ENCODE measurements at places on chromosomes 16 and 17.

GRCh38 chr17:48757524-48757961 is 29.0 kb upstream of the HOXB13 start:
- H3K27ac ChIP-seq, result no peak overlapping the region
- peaks cover 19% of the 10 kb centered on the region for H3K4me1 ChIP-seq
- no peak overlapping the region for H3K4me3 ChIP-seq
- H3K27me3 ChIP-seq, result peaks cover 59% of the 10 kb centered on the region
- H3K36me3 ChIP-seq, result no peaks in the 10 kb centered on the region

GRCh38 chr16:11100239-11100750 is 155.7 kb downstream of the SOCS1 start:
- no peaks in the 10 kb centered on the region for H3K27me3 ChIP-seq
- H3K36me3 ChIP-seq, result no peaks in the 10 kb centered on the region
- DNase-seq, result no peak
- H3K4me1 ChIP-seq, result peaks cover 47% of the 10 kb centered on the region
- no peak overlapping the region for H3K4me3 ChIP-seq
- H3K27ac ChIP-seq, result peak overlapping the region; percentile 45

GRCh38 chr16:87744750-87745514 is 20.9 kb downstream of the KLHDC4 start:
- DNase-seq, result no peak
- H3K4me1 ChIP-seq, result no peaks in the 10 kb centered on the region
- no peaks in the 10 kb centered on the region for H3K36me3 ChIP-seq
- H3K27ac ChIP-seq, result no peak overlapping the region
- no peak overlapping the region for H3K4me3 ChIP-seq

- H3K36me3 ChIP-seq, result peaks cover 39% of the 10 kb centered on the region
- no peak overlapping the region for H3K4me3 ChIP-seq
- H3K27me3 ChIP-seq, result no peaks in the 10 kb centered on the region
Measured at GRCh38 chr16:84780063-84780462, 39.7 kb upstream of the CRISPLD2 start.

DNA sequence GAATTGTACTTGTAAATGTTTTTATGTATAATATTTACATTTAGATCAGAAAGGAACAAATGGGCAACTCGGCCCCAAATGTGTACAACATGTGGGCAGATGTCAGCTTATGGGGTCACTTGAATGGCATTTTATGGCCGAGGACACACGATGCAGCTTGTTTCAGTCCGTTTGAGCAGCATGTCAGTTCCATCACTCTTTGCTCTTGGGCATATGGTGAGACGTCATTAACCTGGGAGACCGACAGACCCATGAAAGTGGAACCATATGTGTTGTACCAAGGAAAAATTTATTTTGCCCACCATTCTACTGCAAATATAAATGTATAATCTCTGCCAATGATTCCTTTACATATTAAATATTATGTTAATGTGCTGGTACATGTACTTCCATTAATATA is 561.9 kb upstream of the SOX9 start:
- no peaks in the 10 kb centered on the region for H3K36me3 ChIP-seq
- H3K27ac ChIP-seq, result no peak overlapping the region
- H3K27me3 ChIP-seq, result peaks cover 3% of the 10 kb centered on the region

- peak; percentile 50 for DNase-seq
- H3K4me1 ChIP-seq, result peaks cover 4% of the 10 kb centered on the region
- peak overlapping the region; percentile 96 for H3K27ac ChIP-seq
Measured at GRCh38 chr17:47324224-47325020, 667 bp downstream of the EFCAB13 start.

DNA sequence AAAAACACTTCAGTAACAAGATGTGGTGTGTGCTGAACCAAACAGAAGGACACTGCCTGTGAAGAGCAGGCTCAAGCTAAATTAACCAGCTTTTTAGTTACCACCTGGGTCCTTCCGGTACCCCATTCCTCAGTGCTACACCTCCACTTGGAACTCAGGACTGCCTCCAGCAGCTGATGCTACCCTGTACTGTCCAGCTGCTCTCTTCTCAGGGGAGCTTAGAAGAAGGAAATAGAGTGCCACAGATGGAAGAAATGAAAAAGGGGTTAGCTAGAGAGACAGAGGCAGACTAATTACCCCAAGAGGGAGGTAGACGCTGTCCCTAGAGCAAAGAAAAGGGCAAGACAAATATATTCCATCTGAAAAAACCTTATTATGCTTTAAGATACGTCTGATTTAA is 5.7 kb downstream of the MED13 start:
- no peaks in the 10 kb centered on the region for H3K27me3 ChIP-seq
- H3K4me1 ChIP-seq, result peaks cover 57% of the 10 kb centered on the region
- peaks cover 13% of the 10 kb centered on the region for H3K36me3 ChIP-seq
- H3K27ac ChIP-seq, result no peak overlapping the region
- H3K4me3 ChIP-seq, result no peak overlapping the region
- DNase-seq, result no peak

GRCh38 chr17:57557834-57558681 is 187.0 kb downstream of the CCDC182 start:
- no peaks in the 10 kb centered on the region for H3K36me3 ChIP-seq
- no peaks in the 10 kb centered on the region for H3K27me3 ChIP-seq
- H3K27ac ChIP-seq, result no peak overlapping the region
- peaks cover 15% of the 10 kb centered on the region for H3K4me1 ChIP-seq

GRCh38 chr17:47789611-47790561 is 31.7 kb downstream of the OSBPL7 start:
- no peaks in the 10 kb centered on the region for H3K36me3 ChIP-seq
- peak; percentile 72 for DNase-seq
- H3K27me3 ChIP-seq, result peaks cover 42% of the 10 kb centered on the region
- H3K27ac ChIP-seq, result no peak overlapping the region
- no peak overlapping the region for H3K4me3 ChIP-seq
- peaks cover 9% of the 10 kb centered on the region for H3K4me1 ChIP-seq

DNA sequence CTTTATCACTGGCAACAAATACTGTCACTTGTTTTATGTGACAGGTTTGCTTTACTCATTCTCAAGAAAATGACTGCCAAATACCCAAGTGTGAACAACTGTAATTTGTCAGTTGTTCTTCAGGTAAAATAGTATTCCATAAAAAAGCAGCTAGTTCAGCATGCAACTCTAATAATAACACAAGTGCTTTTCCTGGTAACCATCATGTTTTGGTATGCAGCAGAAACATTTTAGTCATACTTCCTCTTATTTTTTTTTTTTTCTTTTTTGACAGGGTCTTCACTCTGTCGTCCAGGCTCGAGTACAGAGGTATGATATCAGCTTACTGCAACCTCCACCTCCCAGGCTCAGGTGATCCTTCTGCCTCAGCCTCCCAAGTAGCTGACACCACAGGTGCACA is 4.6 kb downstream of the TERF2 start:
- H3K4me3 ChIP-seq, result no peak overlapping the region
- H3K4me1 ChIP-seq, result peaks cover 12% of the 10 kb centered on the region
- peaks cover 52% of the 10 kb centered on the region for H3K36me3 ChIP-seq

DNA sequence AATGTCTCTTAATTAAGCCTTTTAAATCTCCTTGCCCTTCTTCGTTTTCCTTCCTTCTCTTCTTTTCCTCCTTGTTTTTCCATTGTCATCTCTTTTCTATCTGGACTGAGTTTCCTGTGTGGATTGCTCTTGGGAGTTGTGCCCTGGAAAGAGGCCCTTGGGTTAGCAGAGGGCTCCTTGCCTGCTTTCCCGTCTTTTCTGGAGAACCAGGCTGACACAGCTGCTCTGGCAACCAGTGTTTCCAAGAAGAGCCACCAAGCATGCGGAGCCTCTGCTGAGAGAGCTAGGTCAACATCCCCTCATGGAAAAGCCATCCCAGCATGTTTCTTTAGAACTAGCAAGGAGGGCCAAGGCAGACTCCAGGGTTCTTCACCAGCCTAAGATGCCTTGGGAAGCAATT is 75.4 kb downstream of the HLF start:
- H3K27me3 ChIP-seq, result no peaks in the 10 kb centered on the region
- H3K36me3 ChIP-seq, result no peaks in the 10 kb centered on the region
- H3K4me1 ChIP-seq, result peaks cover 2% of the 10 kb centered on the region
- DNase-seq, result no peak
- H3K27ac ChIP-seq, result no peak overlapping the region

DNA sequence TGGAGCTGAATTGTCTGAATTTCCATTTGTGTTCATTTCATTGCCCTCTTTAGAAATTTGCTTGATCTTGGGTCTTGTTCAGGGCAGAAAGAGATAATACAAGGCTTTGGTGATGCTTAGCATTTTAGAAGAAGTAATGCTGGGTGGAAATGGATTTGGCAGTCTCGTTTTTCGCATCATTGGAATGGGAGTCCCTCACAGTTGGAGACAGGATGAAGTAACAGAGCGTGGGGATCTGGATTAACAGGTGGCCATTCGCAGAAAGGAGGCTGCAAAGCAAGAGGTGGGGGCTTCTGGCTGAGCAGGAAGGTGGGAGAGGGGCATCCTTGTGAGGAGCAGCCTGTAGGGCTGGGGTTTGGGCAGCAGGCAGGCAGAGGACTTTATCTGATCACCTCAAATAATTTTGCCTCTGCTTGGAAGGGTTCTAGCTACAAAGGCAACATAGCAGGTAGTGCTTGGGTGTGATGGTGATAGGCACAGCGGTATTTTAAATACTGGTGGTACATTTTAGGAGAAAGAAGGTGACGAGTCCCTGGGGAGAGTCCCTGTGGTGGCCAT is 17.0 kb downstream of the KSR1 start:
- H3K4me1 ChIP-seq, result peaks cover 17% of the 10 kb centered on the region
- DNase-seq, result no peak
- H3K27me3 ChIP-seq, result no peaks in the 10 kb centered on the region
- no peak overlapping the region for H3K4me3 ChIP-seq
- no peaks in the 10 kb centered on the region for H3K36me3 ChIP-seq

- no peak overlapping the region for H3K4me3 ChIP-seq
- no peaks in the 10 kb centered on the region for H3K27me3 ChIP-seq
- no peak overlapping the region for H3K27ac ChIP-seq
Measured at GRCh38 chr17:81428948-81429774, 33.9 kb downstream of the BAHCC1 start.

GRCh38 chr16:1121601-1122397 is 25.8 kb upstream of the C1QTNF8 start:
- H3K4me3 ChIP-seq, result no peak overlapping the region
- H3K27ac ChIP-seq, result no peak overlapping the region
- no peaks in the 10 kb centered on the region for H3K27me3 ChIP-seq
- no peaks in the 10 kb centered on the region for H3K36me3 ChIP-seq

DNA sequence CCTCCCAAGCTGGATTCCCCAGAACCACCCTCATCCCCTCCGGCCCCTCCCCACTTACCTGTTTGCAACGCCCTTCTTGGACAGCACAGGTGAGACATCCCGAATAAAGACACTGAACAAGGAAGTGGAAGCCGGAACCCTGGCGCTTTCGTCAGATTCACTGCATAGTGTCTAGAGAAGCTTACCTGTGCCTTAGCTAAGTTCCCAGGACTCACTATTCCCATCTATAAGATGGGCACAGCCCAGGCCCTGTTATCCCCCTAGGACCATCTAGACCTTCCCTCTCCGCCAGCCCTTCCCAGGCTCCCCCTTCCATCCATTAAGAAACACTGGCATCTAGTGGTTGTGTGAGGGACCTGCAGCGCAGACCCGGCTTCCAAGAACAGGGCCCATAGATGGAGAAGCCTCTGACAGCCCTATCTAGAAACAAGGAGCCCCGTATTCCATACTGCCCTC is 26.9 kb upstream of the RPL38 start:
- H3K4me1 ChIP-seq, result no peaks in the 10 kb centered on the region
- H3K27me3 ChIP-seq, result no peaks in the 10 kb centered on the region

GRCh38 chr17:14104734-14105133 is 35.4 kb downstream of the COX10 start:
- no peaks in the 10 kb centered on the region for H3K4me1 ChIP-seq
- H3K27me3 ChIP-seq, result no peaks in the 10 kb centered on the region
- DNase-seq, result no peak
- no peaks in the 10 kb centered on the region for H3K36me3 ChIP-seq
- no peak overlapping the region for H3K4me3 ChIP-seq

GRCh38 chr16:12675852-12676251 is 127.8 kb downstream of the CPPED1 start:
- H3K4me3 ChIP-seq, result no peak overlapping the region
- DNase-seq, result no peak
- no peaks in the 10 kb centered on the region for H3K27me3 ChIP-seq

DNA sequence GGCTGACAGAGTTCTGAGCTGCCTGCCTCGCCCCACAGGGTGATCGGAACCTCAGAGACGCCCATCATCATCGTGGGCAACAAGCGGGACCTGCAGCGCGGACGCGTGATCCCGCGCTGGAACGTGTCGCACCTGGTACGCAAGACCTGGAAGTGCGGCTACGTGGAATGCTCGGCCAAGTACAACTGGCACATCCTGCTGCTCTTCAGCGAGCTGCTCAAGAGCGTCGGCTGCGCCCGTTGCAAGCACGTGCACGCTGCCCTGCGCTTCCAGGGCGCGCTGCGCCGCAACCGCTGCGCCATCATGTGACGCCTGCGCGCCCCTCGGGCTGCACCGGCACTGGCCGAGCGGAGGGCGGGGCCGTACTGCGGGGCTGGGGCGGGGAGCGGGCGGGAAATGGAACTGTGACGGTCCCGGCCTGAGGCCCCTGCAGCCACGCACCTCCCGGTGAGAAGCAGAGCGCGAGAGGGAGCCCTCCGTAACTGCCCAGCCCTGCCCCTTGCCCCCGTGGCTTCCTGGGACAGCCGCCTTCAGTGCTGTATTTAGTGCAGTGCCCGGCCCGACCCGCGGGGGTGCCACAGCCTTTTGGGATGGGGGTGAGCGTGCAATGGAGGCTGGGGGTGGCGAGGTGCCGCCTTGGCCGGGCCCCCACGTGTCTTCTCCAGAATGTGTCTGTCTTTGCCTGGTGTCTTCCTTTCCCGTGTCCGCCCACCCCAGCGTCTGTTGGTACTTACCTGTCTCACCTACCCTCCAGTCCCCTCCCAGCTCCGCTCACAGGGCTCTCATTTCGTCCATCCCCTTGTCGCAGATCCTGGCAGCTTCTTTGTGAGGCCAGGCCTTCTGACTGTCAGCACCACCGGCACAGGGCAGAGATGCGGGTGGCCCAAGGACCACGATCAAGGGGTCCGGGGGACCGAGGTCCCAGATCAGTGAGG is 9.8 kb downstream of the RASL10B start:
- no peak overlapping the region for H3K4me3 ChIP-seq
- no peak overlapping the region for H3K27ac ChIP-seq
- H3K36me3 ChIP-seq, result no peaks in the 10 kb centered on the region
- DNase-seq, result no peak
- H3K4me1 ChIP-seq, result no peaks in the 10 kb centered on the region

- peaks cover 13% of the 10 kb centered on the region for H3K4me1 ChIP-seq
- no peak for DNase-seq
- no peaks in the 10 kb centered on the region for H3K27me3 ChIP-seq
- H3K36me3 ChIP-seq, result no peaks in the 10 kb centered on the region
- H3K4me3 ChIP-seq, result no peak overlapping the region
- no peak overlapping the region for H3K27ac ChIP-seq
Measured at GRCh38 chr17:80969030-80969673, 22.5 kb upstream of the CHMP6 start.

- peaks cover 5% of the 10 kb centered on the region for H3K27me3 ChIP-seq
- H3K4me1 ChIP-seq, result no peaks in the 10 kb centered on the region
- H3K27ac ChIP-seq, result no peak overlapping the region
- no peak overlapping the region for H3K4me3 ChIP-seq
- no peak for DNase-seq
- H3K36me3 ChIP-seq, result no peaks in the 10 kb centered on the region
Measured at GRCh38 chr17:58176200-58176599, 9.4 kb downstream of the OR4D2 start.

- H3K4me3 ChIP-seq, result peak overlapping the region; percentile 41
- H3K27ac ChIP-seq, result peak overlapping the region; percentile 82
- no peaks in the 10 kb centered on the region for H3K36me3 ChIP-seq
Measured at GRCh38 chr16:48366165-48367093, 18.8 kb downstream of the SIAH1 start.
